ENCODE measurements at places on chromosomes 2 and 18.

GRCh38 chr2:109247812-109248211 lies 118.8 kb downstream of the SH3RF3 start:
- no peak for DNase-seq

GRCh38 chr2:106143495-106144215 lies 50.4 kb downstream of the UXS1 start:
- no peak for DNase-seq

DNA sequence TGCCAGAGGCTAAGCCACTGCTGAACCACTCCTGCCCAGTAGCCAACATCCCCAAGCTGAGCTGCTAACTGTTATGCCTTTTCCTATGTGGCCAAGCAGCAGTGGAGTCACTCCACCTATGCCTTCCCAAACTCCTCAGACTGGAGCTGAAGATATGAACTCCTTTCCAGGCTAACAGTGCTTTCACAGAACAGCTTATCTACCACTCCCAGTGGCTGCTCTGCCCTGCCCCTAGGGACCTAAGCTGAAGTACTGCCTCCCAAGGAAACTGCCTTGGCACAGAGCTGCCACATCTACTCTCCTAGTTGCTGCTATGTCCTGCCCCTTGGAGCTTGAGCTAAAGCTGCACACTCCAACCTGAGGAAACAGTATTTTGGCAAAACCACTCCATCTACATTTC lies 275.9 kb downstream of the RBM43 start:
- no peak for DNase-seq

- no peak for DNase-seq
Measured at GRCh38 chr2:90069290-90069894, 1377.9 kb downstream of the RPIA start.

GRCh38 chr2:28730641-28731146 lies 20.9 kb upstream of the PPP1CB start:
- DNase-seq, result no peak

GRCh38 chr18:13067124-13067523 lies 76.0 kb downstream of the CEP192 start:
- DNase-seq, result no peak

DNA sequence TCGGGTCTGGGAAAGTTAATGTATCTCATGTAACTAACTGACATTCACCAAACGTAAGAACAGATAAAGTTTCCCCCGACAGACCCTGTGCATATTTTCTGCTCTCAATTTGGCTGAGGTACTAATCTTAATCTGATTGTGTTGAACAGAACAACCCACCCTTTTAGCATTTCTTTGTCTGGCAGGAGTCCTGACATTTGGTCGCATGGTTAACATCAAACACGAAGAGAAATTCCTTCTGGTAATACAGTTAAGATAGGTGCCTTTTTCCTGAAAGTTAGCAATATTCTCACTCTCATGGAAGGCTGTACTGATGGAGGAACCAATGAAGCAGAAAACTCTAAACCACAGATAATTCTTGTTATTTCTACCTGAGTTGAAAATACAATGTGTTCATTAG lies 520.8 kb downstream of the PARD3B start:
- no peak for DNase-seq

GRCh38 chr2:74552914-74553811 lies 579 bp downstream of the LOXL3 start:
- DNase-seq, result no peak

- DNase-seq, result no peak
Measured at GRCh38 chr18:3952031-3952430, 502.1 kb downstream of the TGIF1 start.

DNA sequence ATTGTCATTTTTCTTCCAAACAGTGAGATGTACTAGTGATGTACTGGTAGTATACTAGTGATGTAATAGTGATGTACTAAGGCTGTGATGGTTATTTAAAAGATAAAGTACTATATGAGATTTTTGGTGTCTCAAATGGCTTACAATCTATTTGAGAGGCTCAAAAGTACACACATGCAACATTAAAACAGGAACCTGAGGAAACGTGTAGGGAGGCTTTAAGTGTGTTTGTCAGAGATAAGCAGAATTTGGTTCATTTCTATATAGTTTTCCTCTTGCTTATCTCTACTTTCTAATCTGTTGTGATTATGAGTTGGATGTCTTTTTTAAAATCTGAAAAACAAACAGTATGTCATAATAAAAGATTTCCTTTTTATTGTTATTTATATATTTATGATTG lies 100.9 kb upstream of the SERTAD2 start:
- no peak for DNase-seq

- no peak for DNase-seq
Measured at GRCh38 chr2:39937621-39938020, 158.6 kb upstream of the THUMPD2 start.

- no peak for DNase-seq
Measured at GRCh38 chr18:445055-445454, 55.4 kb downstream of the COLEC12 start.
